ENCODE measurements at places on chromosomes 3 and 15.
A peak's percentile ranks its signal among the peaks of the same experiment; 100 is the strongest.

- DNase-seq, result peak; percentile 11
Measured at GRCh38 chr3:14989943-14990779, 42.8 kb downstream of the NR2C2 start.

- no peak for DNase-seq
Measured at GRCh38 chr15:69319384-69320375, 21.0 kb downstream of the PAQR5 start.

DNA sequence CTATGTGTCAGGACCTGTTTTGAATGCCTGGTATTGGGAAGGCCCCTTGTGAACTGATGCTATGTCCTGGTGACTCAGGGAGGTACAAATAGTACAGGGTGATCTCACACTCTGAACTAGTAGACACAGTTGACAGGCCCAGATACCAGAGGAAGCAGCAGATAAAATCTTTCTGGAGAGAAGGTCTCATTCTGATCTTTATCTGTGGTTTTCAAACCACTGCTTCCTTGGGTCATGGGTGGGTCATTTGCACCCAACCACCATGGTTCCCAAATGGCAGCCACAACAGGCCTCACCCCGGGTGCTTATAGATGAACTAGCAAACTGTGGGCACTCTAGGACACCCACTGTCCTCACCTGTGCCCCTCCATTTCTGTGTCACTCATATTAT lies 43.4 kb downstream of the PXYLP1 start:
- DNase-seq, result no peak

GRCh38 chr3:99543796-99544195 lies 94.6 kb upstream of the COL8A1 start:
- no peak for DNase-seq

GRCh38 chr3:161388855-161389254 lies 17.5 kb upstream of the SPTSSB start:
- DNase-seq, result no peak

- no peak for DNase-seq
Measured at GRCh38 chr3:177440456-177441104, 243.3 kb upstream of the TBL1XR1 start.

GRCh38 chr15:64693134-64693533 lies 82.3 kb downstream of the RBPMS2 start:
- DNase-seq, result no peak

DNA sequence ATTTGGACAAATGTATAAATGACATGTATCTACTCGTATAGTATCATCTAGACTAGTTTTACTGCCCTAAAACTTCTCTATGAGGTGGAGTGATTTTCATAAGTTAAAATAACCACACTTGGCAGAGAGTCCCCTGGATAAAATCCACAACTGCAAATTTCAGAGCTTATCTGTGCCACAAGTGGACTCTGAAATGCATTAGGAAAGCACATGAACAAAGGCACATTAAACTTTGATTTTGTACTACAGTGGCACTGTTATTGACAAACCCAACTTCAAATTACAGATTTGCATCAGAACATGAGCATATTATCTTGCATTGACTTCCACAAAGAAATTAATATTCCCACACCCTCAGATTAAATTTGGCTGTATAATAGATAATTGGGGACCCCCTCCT lies 58.1 kb upstream of the EIF5A2 start:
- no peak for DNase-seq

Data from HEK293T (cell line).